ENCODE measurements at places on chromosomes 12 and 14. TPM values are rescaled to one million over a fixed set of nuclear protein-coding genes. Genes with fewer than 3 reads are reported as not detected.
A peak's percentile ranks its signal among the peaks of the same experiment; 100 is the strongest.

DNA sequence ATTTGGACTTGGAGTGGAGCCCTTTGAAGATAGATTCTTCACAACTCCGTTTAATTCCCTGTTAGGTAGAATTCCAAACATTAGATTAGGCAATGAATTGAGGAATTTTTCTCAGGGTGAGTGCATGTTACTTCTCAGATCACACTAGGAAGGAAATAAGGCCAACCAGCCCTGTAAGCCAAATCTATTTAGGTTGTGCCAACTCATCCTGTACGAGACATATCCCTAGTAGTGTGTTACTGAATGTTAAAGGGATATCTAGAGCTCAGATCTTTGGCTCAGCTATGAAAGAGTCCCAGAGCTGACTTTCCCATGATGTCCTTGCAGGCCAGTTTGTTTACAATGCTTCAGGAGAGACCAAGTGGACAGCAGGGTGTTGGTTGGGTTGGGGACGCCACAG lies 45.6 kb downstream of the GPHB5 start:
- no peak for DNase-seq

DNA sequence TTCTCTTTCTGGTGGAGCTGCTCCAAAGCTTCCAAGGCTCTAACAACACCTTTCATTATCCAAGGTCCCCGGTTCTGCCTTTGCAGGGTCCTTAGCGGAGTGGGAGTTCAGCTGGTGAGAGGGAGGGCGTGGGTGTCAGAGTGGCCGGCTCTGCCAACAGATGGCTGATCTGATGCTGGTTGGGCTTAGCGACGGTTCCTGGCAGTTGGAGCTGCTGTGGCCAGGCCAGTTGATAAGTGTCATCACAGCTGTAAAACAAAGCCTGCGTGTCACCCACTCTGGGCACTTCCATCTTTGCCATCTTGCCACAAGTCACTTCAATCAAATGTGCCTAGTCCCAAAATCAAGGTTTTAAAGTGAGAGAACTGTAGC lies 36.3 kb downstream of the RIN3 start:
- DNase-seq: no peak

- no peak for DNase-seq
These were observed 13.1 kb upstream of the SMCO3 start for GRCh38 chr12:14827043-14827442.

- DNase-seq: no peak
These were observed 806.0 kb downstream of the VRK1 start for GRCh38 chr14:97603201-97603600.

DNA sequence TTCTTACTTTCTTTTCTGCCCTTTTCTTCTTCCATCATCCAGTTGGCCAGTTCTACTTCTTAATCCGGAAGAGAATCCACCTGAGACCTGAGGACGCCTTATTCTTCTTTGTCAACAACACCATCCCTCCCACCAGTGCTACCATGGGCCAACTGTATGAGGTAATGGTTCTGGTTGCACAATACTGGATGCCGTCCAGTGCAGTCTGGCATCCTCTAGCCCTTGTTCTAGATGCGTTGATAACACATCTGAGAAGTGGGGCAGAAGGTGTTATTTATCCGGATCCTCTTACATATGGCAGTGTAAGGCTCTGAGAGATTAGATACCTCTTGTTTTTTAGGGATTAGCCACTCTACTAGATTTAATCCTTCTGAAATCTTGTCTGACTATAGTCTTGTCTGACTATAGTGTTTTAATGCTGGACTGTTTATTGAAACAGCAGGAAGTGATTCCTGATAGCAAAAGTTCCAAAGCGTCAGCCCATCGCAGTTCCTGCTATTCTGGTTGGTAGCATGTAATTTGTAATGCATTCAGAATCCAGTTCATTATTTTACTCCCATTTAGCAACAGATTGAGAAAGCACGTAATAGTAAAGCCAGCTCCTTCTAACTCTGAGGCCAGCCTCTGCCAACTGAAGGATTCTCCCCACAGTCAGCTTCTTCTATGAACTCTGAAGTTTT lies 7.9 kb downstream of the GABARAPL1 start:
- DNase-seq: no peak

DNA sequence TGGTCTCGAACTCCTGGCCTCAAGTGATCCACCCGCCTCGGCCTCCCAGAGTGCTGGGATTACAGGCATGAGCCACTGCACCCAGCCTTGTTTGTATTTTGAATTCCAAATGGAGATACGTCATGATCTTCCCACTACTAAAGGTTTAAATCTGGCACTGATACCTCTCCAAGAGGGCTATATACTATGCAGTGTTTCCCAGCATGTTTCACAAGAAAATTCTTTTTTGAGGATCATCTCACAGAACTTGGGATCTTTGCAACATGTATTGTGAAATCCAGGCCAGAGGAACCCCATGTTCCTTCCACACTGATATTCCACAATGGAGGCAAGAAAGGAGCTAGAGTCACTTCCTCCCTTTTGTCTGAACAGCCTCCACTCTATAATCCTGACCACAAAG lies 112.7 kb downstream of the NT5DC3 start:
- no peak for DNase-seq

GRCh38 chr14:32817780-32818179 lies 120.9 kb upstream of the NPAS3 start:
- DNase-seq: no peak

DNA sequence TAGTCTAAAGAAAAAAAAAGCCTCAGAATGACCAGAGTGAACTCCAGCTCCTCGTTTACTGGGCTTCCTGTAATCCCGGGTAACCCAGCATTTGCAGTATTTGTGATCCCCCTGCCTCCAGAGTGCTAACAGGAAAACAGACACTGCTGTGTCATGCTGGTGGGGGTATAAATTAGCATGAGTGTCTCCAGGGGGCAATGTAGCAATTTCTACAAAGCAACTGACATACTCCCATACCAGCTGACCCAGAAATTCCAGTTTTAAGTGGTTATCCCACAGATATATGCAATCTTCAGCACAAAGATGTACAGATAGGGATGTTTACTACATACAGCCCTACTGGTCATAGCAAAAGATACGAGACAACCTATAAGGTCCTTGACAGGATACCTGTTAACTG lies 18.8 kb downstream of the TTC7B start:
- DNase-seq: no peak

DNA sequence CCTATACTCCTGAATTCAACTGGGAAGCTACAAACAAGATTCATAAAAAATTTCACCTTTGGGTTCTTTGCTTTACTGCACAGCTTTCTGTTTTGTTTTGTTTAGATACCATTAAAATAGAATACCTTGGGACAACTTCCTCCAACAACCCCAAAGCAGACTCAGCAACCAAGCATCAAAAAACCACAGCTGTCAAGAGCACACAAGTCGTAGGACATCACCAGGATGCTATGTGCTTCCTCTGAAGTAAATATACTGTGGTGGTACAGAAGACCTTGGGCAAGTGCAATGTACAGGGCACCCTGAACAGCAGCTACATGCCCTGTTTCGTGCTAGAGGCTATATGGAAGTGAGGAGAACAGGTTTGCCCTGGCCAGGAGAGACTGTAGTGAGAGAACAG lies 359.3 kb downstream of the BCL11B start:
- no peak for DNase-seq

DNA sequence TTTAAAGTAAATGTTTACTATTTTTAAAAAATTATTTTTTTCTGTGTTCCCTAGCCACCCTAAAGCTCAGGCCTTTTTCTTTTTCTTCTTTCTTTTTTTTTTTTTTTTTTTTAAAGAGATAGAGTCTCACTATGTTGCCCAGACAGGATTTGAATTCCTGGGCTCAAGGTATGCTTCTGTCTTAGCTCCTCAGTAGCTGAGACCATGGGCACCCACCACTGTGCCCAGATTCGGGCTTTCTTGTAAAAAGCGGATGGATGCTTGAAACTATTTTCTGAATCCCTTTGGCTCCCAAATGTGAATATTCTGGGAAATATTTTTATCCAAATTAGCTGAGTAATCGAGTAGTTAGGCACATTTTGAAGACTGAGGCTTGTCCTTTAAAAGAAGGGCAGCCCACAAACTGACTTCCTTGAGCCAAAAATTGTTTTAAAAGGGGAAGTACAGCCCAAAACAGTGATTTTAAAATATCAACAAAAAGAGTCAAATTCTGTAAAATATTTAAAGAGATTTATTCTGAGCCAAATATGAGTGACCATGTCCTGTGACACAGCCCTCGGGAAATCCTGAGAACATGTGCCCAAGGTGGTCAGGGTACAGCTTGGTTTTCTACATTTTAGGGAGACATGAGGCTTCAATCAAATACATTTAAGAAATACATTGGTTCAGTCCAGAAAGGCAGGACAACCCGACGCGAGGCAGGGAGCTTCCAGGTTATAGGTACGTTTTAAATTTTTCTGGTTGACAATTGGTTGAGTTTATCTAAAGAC lies 28.8 kb upstream of the HIGD1C start:
- DNase-seq: peak; percentile 36

- peak; percentile 97 for DNase-seq
These were observed 297.1 kb downstream of the KSR2 start for GRCh38 chr12:117671734-117672133.

DNA sequence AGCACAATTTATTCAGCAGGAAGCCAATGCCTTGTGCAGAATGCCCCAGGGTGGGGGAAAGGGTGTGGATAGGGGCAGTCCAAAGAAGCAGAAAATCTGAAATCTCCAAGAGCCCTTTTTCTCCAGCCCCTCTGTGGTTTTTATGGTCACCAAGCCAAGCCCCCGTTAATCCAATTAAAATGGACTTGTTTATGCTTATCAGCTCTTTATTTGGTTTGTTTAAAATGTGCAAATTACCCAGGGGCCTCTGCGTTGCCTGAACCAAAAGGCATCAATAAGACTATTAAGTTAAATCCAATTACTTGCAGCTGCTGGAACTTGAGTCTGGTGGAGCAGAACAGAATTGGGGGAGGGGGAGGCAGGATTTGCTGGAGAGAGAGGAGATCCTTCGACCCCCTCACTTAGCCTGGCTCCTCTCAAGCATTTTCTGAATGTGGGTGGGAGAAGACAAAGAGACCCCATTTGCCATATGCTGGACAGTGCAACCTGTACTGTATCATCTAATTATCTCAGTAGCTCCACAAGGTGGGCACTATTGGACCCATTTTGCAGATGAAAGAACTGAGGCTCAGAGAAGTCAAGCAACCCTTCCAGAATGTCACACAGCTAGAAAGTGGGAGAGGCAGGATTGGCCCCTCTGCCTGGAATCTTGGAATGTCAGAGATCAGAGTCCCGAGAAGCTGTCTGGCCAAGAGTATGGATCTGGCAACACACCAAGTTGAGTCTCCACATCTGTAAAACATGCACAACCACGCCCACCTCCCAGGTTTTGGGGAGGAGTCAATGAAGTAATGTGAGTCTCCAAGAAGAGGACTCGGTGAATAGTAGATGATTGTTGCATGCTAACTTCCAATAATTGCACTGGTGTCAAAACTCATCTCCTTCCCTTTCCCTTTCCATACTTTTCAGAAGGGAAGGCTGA lies 66.9 kb downstream of the CMKLR1 start:
- no peak for DNase-seq

- DNase-seq: peak; percentile 83
These were observed 1598.3 kb downstream of the AACS start for GRCh38 chr12:126663304-126664094.

DNA sequence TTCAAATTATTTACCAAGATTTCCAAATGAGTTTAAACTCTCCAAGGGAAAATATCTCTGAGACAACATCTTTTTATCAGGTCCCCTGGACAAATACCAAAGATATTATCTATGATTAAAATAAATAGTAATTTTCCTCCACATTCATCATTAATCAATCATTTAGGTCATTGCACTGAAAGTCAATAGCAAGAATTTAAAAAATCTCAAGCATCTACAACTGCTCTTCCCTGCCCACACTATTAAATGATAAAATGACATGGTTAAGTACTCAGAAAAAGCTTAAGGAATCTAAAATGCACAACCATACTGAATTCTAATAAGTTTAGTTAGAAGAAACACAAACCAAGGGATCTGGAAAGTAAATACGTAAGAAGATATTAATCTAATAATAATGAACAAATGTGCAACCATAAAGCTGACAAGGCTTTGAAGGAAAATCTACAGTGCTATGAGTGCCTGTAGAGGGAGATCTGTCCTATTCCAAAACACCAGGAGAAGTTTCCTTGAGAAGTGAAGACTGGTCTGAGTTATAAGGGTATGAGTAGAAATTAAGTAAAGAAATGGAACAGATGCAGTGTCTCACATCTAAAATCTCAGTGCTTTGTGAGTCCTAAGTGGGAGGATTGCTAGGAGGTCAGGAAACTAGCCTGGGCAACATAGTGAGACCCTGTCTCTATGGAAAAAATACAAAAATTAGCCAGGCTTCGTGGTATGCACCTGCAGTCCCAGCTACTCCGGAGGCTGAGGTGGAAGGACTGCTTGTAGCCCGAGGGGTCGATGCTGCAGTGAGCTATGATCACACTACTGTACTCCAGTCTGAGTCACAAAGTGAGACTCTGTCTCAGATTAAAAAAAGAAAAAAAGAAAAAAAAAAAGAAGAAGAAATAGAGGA lies 19.2 kb downstream of the INTS13 start:
- DNase-seq: no peak

- no peak for DNase-seq
These were observed 31.9 kb downstream of the BMP4 start for GRCh38 chr14:53924753-53925152.

GRCh38 chr12:10069099-10069498 lies 29.7 kb downstream of the CLEC1A start:
- DNase-seq: no peak

DNA sequence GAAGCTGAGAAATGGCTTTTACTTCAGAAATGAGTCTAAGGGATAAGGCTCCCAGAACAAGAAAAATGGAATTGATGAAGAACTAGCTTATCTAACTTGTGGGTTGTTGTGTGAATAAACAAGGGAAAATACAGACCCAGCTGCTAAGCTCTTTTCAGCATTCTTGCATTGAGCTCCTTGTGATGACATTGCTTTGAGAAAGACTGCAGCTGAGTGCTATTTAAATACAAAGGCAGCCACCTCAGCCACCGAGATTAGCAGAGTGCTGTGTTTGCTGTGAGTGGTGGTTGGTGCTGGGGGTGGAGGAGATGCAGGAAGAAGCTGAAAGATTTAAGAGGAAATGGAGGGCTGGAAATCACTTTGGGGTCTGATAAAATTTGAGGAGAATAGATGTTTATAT lies 396.0 kb upstream of the PRICKLE1 start:
- DNase-seq: peak; percentile 92

DNA sequence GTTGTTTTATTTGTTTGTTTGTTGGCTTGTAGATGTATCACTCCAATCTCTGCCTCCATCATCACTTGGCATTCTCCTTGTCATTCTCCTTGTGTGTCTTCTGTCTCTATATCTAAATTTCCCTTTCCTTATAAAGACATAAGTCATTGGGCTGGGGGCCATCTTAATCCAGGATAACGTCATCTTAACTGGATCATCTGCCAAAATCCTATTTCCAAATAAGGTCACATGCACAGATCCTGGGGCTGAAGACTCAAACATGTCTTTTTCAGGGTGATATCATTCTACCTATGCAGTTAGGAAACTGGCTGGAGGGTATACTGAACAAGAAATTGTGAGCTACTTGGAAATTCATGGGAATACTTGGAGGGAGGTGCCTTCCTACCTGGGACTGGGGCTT lies 8.7 kb upstream of the CCDC60 start:
- no peak for DNase-seq

Gene PTPN6
- 68.0 TPM for total RNA-seq

Gene SENP1
- 26.1 TPM for total RNA-seq

Gene MYH7
- total RNA-seq: 0.55 TPM

Gene PAPLN
- 16.5 TPM for total RNA-seq

Gene NT5DC3
- 30.2 TPM for total RNA-seq

Gene KERA
- not detected for total RNA-seq

Gene MTERF2
- total RNA-seq: 7.1 TPM

Gene TAS2R43
- 2.5 TPM for total RNA-seq

Gene ACOT6
- 0.27 TPM for total RNA-seq

Gene PTPRB
- 0.11 TPM for total RNA-seq

Gene COX8C
- total RNA-seq: not detected

Gene KCNK13
- 1.4 TPM for total RNA-seq

Gene SLC17A8
- total RNA-seq: not detected

Gene ENTPD5
- total RNA-seq: 14.4 TPM

Gene OS9
- 142 TPM for total RNA-seq
